Cerebellum (tissue), 4 donors: ENCODE measurements at places on chromosomes 16 and 17.

- no peak for DNase-seq
Measured at GRCh38 chr16:84513123-84513522, 8.7 kb upstream of the MEAK7 start.

- DNase-seq, result no peak
Measured at GRCh38 chr16:57627184-57627871, 1.1 kb upstream of the ADGRG1 start.

GRCh38 chr17:50596191-50597037, 35.9 kb downstream of the CACNA1G start:
- DNase-seq, result no peak

DNA sequence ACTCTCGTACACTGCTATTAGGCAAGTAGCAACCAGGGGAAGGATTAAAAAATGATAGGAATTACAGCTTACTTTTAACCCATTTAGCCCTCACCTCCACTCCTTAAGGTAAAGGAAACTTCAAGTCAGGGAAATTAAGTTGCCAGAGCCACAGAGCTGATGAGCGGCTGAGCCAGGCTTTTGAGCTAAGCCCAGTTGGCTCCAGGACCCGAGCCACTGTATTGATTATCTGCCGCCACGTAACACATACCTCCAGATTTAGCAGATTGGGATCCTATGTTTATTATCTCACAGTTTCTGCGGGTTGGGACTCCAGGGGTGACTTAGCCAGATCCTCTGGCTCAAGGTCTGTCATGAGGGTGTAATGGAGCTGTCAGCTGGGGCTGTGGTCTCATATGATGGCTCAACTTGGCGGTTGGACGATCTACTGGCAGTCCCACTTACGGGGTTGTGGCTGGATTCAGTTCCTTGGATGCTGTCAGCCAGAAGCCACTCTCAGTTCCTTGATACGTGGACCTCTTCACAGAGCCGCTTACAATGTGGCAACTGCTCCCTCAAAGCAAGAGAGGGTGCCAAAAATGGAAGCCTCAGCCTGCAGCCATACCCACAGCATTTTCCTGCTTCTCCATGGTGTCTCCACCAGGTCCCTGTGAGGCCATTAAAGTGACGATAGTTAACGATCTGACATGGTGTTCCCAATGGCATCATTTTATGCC, 57.3 kb downstream of the TMEM186 start:
- no peak for DNase-seq

- DNase-seq, result no peak
Measured at GRCh38 chr17:41992576-41992975, 24.7 kb downstream of the DNAJC7 start.

DNA sequence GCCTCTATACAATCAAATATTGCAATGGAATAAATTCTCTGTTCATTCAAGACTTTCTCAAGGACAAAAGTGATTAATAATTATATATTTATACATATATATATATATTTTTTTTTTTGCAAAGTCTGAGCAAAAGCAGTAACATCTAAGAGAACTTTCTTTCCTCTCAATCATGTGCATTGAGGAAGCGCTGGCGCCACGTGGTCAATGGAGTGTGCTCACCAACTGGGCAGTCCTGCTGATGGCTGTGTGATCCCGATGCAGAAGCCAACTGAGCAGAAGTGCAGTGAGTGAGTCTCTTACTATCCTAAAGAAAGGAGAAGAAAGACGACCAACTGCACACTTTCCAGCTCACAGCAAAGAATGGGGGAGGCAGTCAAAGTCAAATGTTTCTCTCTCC, 37.2 kb upstream of the ULK2 start:
- no peak for DNase-seq

GRCh38 chr16:48576927-48577326, 33.1 kb downstream of the N4BP1 start:
- no peak for DNase-seq

GRCh38 chr16:6406028-6406427, 926.6 kb upstream of the RBFOX1 start:
- no peak for DNase-seq

- DNase-seq, result no peak
Measured at GRCh38 chr17:56880571-56880970, 33.3 kb downstream of the TRIM25 start.

- DNase-seq, result no peak
Measured at GRCh38 chr16:5874899-5875298, 777.3 kb upstream of the EEF2KMT start.

DNA sequence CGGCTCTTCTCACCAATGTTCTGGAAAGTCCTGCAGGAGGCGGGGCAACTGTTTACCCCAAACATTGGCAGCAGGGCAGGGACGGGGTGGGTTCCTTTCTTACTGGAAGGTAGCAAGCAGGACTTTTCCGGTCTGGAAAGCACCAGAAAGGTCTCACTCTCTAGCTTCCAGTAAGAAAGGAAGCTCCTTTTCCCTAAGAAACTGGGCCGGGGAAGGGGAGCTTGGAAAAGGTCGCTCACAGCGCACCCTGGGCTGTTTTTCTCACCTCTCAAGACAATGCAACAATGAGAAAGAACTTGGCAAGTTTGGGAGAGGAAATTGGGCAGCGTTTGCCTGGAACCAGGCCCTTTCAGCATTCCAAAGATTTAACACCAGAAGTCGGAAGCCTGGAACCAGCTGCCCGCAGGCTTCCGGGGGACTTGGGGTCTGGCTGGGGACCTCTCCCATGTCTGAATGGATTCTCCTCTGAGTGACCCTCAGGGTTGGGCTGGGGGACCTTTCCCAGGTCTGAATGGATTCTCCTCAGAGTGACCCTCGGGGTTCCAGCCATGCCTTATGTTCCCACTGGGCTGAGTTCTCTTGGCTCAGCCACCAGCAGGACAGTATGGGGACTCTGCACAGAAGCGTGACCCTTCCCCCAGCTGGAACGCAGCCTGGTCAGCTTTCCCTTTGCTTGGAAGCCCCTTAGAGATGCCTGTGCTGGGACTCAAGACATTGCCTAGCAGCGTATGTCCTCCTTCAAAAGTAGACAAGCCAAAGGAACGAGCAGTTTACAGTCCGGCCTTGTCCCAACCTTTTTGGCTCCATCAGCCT, 166.5 kb upstream of the PLCG2 start:
- DNase-seq, result no peak

- DNase-seq, result no peak
Measured at GRCh38 chr16:88656291-88656980, 5.6 kb upstream of the CYBA start.

GRCh38 chr16:73775841-73776388, 520.7 kb upstream of the PSMD7 start:
- DNase-seq, result no peak

DNA sequence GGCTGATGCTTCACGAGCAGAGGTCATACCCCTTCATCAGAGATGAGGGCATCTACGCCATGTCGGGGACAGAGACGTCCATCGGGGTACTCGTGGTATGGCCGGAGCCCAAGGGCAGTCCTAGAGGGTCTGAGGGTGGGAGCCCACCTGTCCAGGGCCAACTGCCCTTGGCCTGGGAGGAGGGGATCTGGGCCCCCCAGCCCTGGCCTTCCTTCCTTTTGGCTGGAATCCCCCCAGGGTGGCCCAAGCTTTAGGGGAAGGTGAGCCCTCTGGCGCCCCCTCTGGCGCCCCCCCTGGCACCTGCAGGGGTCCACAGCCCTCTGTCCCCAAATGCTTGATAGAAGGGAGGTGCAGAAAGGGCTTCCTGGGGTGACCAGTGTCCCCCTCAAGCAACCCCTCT, 69.3 kb downstream of the SCNN1B start:
- no peak for DNase-seq

- no peak for DNase-seq
Measured at GRCh38 chr17:62716834-62717588, 89.5 kb downstream of the MRC2 start.

DNA sequence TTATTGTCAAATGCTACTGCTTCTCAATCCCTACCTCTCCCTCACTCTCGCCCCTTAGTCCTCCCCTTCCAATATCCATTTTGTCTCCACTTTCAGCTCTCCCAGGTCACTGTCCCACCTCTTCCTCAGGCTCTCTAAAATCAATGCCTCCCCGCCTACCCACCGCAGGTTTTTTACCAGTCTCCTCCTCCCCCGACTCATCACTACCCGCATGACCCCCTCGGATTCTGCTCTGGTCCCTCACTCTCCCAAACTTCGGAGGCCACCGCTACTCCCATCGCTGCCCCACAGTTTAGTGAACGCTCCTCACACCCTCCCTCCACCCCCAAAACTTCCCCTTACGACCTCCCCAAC, 513 bp downstream of the CRLF3 start:
- DNase-seq, result peak; percentile 24
